ENCODE measurements at places on chromosomes 5 and 9. TPM values are rescaled to one million over a fixed set of nuclear protein-coding genes. Genes with fewer than 3 reads are reported as not detected.
A peak's percentile ranks its signal among the peaks of the same experiment; 100 is the strongest.

GRCh38 chr9:27276193-27277030 lies 20.5 kb downstream of the EQTN start:
- no peaks in the 10 kb centered on the region for H3K27me3 ChIP-seq
- H3K4me3 ChIP-seq: peak overlapping the region; percentile 17
- no peaks in the 10 kb centered on the region for H3K36me3 ChIP-seq
- DNase-seq: peak; percentile 56
- no peak overlapping the region for H3K27ac ChIP-seq
- H3K4me1 ChIP-seq: no peaks in the 10 kb centered on the region

DNA sequence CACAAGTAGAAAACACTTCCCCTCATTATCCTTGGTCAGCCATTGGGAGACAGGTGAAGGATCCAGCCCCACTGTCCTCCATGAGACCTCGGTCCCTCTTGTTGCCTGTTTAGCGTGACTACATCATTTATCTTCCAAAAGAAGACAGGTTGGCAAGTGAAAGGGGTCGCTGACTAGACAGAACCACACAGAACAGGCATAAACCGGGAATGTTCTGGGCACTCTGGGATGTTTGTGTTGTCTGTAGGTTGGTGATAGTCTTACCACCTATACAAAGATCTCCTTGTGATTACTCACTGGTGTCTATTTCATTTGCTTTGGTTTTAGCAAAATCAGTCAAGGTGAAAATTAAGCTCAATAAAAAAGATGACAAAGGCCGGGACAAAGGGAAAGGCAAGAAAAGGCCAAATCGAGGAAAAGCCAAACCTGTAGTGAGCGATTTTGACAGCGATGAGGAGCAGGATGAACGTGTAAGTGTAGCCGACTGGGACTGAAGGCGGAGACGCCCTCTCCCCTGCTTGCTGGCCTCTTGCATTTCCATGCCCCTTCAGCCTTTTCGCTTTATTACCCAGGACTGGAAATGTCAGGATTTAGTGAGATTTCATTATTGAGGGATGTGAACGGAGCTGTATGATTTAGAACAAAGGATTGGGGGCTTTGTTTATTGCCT lies 175.9 kb downstream of the SMARCA2 start:
- no peaks in the 10 kb centered on the region for H3K4me1 ChIP-seq
- no peak overlapping the region for H3K4me3 ChIP-seq
- no peak overlapping the region for H3K27ac ChIP-seq
- DNase-seq: no peak

Gene ENC1
- 238 TPM for total RNA-seq

Gene HAND1
- total RNA-seq: not detected

GRCh38 chr9:99998266-99998665 lies 91.8 kb downstream of the STX17 start:
- H3K27me3 ChIP-seq: no peaks in the 10 kb centered on the region
- H3K4me3 ChIP-seq: no peak overlapping the region
- H3K27ac ChIP-seq: no peak overlapping the region
- no peaks in the 10 kb centered on the region for H3K4me1 ChIP-seq
- DNase-seq: no peak

- peaks cover 30% of the 10 kb centered on the region for H3K4me1 ChIP-seq
- H3K27ac ChIP-seq: no peak overlapping the region
- H3K4me3 ChIP-seq: no peak overlapping the region
- no peak for DNase-seq
- H3K36me3 ChIP-seq: peaks cover 48% of the 10 kb centered on the region
- no peaks in the 10 kb centered on the region for H3K27me3 ChIP-seq
These were observed 1.7 kb downstream of the NELFB start for GRCh38 chr9:137256856-137257255.

Gene MSX2
- 2.6 TPM for total RNA-seq

Gene DEPDC1B
- 6.5 TPM for total RNA-seq

GRCh38 chr5:172886476-172886875 lies 52.4 kb downstream of the ERGIC1 start:
- no peak overlapping the region for H3K4me3 ChIP-seq
- H3K27ac ChIP-seq: peak overlapping the region; percentile 78
- no peaks in the 10 kb centered on the region for H3K27me3 ChIP-seq

DNA sequence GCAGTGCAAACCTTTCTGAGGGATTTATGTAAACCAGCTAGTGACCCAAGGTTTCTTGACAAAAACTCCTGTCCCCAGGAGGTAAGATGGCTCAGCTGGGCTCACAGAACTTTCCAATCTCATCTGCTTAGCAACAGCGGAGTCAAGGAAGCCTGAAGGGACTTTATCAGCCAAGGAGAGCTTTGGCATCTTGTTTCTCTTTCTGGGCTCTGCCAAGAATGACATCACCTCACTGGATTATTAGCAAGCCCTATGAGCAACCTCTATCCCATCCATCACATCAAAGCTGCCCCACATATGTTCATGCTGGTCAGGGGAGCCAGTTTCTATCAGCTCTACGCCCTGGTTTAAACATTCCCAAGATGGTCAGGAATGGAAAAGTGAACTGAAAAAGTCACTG lies 461.3 kb downstream of the ENC1 start:
- H3K36me3 ChIP-seq: no peaks in the 10 kb centered on the region
- no peak overlapping the region for H3K27ac ChIP-seq

DNA sequence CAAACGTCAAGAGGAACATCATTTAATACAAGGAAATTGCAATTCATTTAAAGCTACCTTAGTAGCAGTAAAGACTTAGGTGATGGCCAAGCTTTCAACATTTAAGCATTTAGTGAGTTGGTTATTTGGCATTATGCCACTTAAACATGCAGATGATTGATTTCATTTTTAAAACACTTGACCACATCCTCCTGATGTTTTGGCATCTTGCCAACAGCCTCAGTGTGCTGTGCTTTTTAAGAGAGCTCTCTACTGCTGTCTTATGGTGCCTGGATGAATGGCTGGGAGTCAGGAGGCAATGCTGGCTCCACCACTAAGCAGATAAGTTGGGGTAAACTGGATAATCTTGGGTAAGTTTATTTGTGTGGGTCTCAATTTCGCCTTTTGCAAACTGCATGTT lies 364.5 kb downstream of the MAN2A1 start:
- no peaks in the 10 kb centered on the region for H3K27me3 ChIP-seq
- H3K4me1 ChIP-seq: no peaks in the 10 kb centered on the region
- H3K36me3 ChIP-seq: no peaks in the 10 kb centered on the region
- no peak overlapping the region for H3K4me3 ChIP-seq

GRCh38 chr9:22054076-22054475 lies 45.0 kb upstream of the CDKN2B start:
- H3K4me1 ChIP-seq: no peaks in the 10 kb centered on the region
- no peak overlapping the region for H3K27ac ChIP-seq
- H3K4me3 ChIP-seq: no peak overlapping the region

DNA sequence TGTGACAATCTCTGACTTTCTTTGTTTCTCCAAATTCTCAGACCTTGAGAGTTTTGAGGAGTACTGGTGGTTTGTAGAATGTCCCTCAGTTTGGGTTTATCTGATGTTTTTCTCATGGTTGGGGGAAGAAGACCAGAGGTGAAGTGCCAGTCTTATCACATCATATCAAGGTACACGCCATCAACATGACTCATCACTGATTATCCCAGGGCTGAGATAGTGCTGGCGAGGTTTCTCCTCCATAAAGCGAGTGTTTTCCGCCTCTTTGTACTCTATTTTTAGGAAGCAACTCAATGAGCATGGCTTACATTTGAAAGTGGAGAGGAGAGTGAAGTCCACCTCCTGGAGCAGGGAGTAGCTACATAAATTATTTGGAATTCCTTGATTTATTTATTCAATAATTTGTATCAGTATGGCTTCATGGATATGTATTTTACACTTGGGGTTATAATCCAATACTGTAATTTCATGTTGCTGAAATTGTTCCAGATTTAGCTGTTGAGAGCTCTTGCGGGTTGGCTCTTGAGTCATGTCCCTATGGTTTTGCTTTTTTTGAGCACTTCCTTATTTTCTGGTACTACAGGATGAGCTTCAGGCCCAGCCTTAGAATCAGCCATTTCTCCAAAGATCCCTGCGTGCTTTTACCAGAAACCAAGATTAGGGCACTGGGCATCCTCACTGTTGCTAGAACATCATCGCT lies 23.9 kb downstream of the DCANP1 start:
- H3K4me1 ChIP-seq: no peaks in the 10 kb centered on the region
- H3K27me3 ChIP-seq: peaks cover 9% of the 10 kb centered on the region
- DNase-seq: no peak
- H3K27ac ChIP-seq: no peak overlapping the region
- H3K36me3 ChIP-seq: no peaks in the 10 kb centered on the region

GRCh38 chr9:100479820-100480219 lies 6.9 kb downstream of the TMEFF1 start:
- H3K4me3 ChIP-seq: no peak overlapping the region
- no peak overlapping the region for H3K27ac ChIP-seq
- DNase-seq: no peak
- H3K4me1 ChIP-seq: peaks cover under 1% of the 10 kb centered on the region
- H3K27me3 ChIP-seq: no peaks in the 10 kb centered on the region
- no peaks in the 10 kb centered on the region for H3K36me3 ChIP-seq

DNA sequence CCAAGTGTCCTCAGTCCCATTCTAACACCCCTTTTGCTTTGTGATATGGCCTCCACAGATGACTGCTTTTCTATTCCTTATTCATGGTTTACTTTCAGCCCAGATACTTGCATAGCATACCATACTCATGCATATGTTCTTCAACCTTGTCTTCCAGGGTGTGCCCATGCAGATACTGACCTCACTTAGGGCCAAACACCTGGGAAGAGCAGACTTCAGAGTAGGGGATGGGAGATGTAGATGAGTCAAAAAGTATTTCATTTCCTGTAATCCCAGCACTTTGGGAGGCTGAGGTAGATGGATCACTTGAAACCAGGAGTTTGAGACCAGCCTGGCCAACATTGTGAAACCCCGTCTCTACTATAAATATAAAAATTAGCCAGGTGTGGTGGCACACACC lies 58.3 kb downstream of the NRG2 start:
- no peak overlapping the region for H3K4me3 ChIP-seq
- no peaks in the 10 kb centered on the region for H3K36me3 ChIP-seq
- no peak for DNase-seq
- no peak overlapping the region for H3K27ac ChIP-seq
- peaks cover 26% of the 10 kb centered on the region for H3K4me1 ChIP-seq

Gene LEAP2
- 0.79 TPM for total RNA-seq

- peak overlapping the region; percentile 8 for H3K27ac ChIP-seq
- H3K4me3 ChIP-seq: no peak overlapping the region
- no peak for DNase-seq
These were observed 347.2 kb upstream of the WWC1 start for GRCh38 chr5:167944121-167944852.

GRCh38 chr5:127072861-127073846 lies at the start of gene C5orf63:
Gene C5orf63 (minus strand): TSS chr5:127073502. CDS start chr5:127058995, 14,507 bp downstream.
- H3K4me3 ChIP-seq: peak within 1 kb of the TSS; percentile 64
- H3K27ac ChIP-seq: peak within 1 kb of the TSS; percentile 29
- no peaks in the 10 kb centered on the region for H3K36me3 ChIP-seq
- peaks cover 3% of the 10 kb centered on the region for H3K4me1 ChIP-seq
- DNase-seq: peak; percentile 91

DNA sequence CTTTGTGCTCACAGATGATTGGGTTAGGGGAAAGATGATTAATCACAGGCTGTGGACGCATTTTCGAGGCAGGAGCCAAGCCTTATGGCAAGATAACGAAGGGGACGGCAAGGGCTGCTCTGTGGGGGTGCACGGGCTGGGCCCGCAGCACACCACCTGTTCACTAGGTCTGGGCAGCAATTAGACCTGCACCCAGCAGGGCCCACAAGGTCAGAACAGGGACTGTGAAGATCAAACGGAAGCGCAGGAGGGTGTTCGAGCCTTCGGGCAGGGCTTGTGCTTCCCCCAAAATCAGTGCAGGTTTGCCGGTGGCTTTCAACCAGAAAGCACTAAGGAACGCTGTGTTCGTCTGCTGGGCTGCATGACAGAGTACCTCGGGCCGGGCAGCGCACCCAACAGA lies 73.7 kb downstream of the UBE2QL1 start:
- no peak for DNase-seq
- no peaks in the 10 kb centered on the region for H3K36me3 ChIP-seq
- no peaks in the 10 kb centered on the region for H3K27me3 ChIP-seq

Gene SPINK1
- not detected for total RNA-seq

DNA sequence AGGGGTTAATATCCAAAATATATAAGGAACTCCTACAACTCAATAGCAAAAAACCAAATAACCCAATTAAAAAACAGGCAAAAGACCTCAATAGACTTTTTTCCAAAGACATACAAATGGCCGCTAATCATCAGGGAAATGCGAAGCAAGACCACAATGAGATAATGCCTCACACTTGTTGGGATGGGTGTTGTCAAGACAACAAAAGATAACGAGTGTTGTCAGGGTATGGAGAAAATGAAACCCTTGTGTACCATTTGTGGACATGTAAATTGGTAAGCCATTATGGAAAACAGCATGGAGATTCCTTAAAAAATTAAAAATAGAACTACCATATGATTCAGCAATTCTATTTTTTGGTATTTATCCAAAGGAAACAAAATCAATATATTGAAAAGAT lies 620.2 kb downstream of the ACTL7B start:
- no peak overlapping the region for H3K4me3 ChIP-seq
- H3K36me3 ChIP-seq: no peaks in the 10 kb centered on the region
- DNase-seq: no peak
- no peaks in the 10 kb centered on the region for H3K4me1 ChIP-seq
- H3K27me3 ChIP-seq: no peaks in the 10 kb centered on the region
- no peak overlapping the region for H3K27ac ChIP-seq

Gene TEK
- 39.0 TPM for total RNA-seq

All from spinal cord (tissue), 10 donors.